Cerebellar nuclear complex (tissue), 1 donor: ENCODE measurements at places on chromosomes 2 and 18.

DNA sequence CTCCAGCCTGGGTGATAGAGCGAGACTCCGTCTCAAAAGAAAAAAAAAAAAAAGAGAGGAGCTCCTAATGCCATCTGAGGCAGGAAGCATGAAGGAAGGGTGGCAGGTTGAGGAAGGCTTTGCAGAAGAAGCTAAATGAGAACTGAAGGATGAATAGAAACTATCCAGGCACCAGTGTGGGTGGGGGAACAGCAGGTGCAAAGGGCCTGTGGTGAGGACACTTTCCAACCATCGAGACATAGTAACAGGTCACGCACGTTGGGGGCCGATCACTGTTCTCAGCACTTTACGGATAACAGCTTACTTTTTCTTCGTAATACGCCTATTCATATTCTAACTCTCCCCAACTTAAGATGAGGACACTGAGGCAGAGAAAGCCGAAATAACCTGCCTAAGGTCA is 58.4 kb downstream of the NGEF start:
- DNase-seq = no peak

- DNase-seq = no peak
These were observed 571.0 kb upstream of the SALL3 start for GRCh38 chr18:78408623-78409022.

DNA sequence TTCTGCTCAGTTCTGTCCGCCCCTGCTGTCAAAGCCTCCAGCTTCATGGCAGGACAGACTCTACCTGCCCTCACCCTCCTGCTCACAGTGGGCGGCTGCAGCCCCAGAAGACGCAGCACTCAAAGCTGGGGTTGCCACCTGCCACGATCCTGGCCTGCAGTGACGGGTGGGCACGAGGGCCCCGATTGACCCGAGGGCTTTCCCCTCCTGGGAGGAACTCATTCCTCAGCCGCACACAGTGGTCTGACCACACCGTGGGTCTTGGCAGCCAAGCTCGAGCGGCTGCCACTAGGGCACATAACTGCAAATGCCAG is 47.1 kb downstream of the HS6ST1 start:
- DNase-seq = no peak

DNA sequence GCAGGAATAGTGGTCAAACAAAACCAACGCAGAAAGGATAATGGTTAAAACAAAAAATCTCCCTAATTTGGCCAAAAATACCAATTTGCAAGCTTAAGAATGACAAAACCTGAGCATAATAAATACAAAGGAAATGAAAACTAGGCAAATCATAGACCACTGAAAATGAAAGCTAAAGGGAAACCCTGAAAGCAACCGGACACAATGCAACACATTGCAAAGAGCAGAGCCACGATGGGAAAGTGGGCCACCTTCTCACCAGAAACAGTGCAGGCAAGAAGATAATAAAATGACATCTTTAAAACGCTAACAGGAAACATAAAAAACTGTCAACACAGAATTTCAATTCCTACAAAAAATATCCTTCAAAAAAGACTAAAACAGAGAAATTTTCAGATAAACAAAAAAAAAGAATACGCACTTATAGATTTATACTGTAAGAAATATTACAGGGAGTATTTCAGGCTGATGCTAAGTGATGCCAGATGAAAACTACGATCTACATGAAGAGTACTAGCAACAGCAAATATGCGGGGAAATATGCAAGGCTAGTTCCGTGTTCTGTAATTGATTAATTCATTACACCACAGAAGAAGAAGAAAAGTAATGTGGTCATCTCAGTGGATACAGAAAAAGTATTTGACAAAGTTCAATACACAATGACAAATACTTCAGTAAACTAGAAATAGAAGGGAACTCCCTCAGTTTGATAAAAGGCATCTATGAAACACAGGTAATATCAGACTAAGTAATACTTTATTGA is 239.5 kb downstream of the L3MBTL4 start:
- DNase-seq = no peak

GRCh38 chr2:101435001-101435862 is 39.7 kb downstream of the RFX8 start:
- DNase-seq = no peak

- no peak for DNase-seq
These were observed 15.0 kb downstream of the GPR55 start for GRCh38 chr2:230909841-230910545.

- peak; percentile 6 for DNase-seq
These were observed 63.0 kb downstream of the TANK start for GRCh38 chr2:161223139-161223732.

- DNase-seq = no peak
These were observed 9.7 kb downstream of the CAMKMT start for GRCh38 chr2:44371445-44371844.

GRCh38 chr18:77071711-77072292 is 60.8 kb downstream of the MBP start:
- no peak for DNase-seq

GRCh38 chr2:28401411-28401810 is 8.8 kb downstream of the FOSL2 start:
- no peak for DNase-seq

- DNase-seq = no peak
These were observed 2.0 kb downstream of the KCNF1 start for GRCh38 chr2:10913501-10914271.

DNA sequence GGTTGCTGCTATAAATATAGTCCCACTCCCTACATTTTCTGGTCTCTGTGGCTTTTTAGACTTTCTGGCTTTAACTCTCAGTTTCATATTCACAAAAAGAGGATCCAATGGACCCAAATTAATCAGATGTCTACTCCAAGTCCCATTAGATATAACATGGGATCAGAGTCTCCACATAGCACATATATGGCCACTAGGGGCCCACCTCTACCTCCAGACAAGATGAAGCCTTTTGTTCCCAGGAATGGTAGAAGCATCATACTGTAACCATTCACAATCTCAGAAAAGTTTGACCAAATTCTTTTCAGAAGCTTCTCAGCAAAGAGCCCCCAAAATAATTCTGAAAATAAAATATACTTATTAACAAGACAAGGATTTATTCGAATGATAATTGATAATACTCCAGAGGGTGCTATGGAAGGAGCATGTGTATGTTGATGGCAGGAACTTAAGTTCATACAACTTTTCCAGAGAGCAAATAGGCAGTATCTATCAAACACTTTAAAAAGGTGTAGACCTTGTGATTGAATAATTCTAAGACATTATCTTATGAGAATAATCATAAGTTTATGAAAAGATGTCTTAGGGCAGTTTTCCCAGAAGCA is 382.3 kb upstream of the CRIM1 start:
- no peak for DNase-seq

DNA sequence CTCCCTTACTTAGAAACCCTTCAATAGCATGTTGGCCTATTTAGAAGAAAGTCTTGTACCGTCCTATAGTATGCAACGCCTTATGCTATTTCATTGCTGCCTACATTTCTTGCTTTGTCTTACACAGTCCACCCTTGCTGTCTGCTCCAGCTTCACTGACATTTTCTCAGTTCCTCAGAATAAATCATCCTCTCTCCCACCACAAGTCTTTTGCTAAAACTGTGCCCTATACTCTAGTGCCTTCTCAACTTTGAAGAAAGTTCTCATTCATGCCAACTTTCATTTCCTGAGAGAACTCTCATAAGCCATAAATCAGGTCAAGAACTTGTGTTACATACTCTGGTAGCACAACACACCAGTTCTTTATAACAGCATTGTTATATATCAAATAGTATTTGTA is 54.3 kb upstream of the COL3A1 start:
- no peak for DNase-seq

- no peak for DNase-seq
These were observed 898.6 kb upstream of the KLHL29 start for GRCh38 chr2:22486343-22486742.

DNA sequence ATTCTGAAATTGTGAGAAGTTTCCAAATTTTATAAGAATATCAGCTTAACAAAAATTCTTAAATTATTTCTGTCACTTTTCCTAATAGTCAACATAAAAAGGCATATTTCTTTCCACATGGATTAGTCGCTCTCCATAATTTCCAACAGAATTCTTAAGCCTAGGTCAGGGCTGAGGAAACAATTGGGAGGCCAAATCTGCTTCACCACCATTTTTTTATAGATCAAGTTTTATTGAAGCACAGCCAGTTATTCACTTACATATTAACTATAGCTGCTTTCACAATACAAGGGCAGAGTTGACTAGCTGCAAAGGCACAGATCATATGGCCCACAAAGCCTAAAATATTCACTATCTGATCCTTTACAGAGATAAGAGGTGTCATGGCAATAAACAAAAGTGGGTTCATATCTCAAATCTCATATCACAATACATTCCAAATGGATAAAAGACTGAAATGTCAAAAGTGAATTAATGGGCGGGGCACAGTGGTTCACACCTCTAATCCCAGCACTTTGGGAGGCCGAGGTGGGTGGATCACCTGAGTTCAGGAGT is 18.7 kb downstream of the MEMO1 start:
- no peak for DNase-seq

GRCh38 chr18:2981212-2981728 is 31.7 kb downstream of the LPIN2 start:
- no peak for DNase-seq

- no peak for DNase-seq
These were observed 109.5 kb downstream of the MAIP1 start for GRCh38 chr2:200064879-200065278.

- DNase-seq = no peak
These were observed 555.2 kb upstream of the FANCL start for GRCh38 chr2:58796239-58796910.

DNA sequence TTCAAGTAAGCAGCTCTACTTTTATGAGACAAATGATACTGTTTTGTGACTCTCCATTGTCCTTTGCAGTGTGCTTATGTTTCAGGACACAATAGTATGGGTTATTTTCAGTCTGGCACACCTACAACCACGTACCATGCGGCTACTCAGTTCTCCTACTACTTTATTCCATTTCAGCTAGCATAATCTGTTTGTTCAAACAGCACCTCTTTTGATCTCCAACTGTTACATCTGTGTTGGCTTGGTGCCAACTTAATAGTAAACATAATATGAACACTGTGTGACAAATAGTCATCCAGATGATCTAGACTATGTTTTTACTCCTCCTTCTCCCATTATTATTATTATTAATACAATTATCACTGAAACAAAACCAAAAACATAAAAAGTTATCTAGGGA is 40.5 kb downstream of the MYO3B start:
- no peak for DNase-seq

DNA sequence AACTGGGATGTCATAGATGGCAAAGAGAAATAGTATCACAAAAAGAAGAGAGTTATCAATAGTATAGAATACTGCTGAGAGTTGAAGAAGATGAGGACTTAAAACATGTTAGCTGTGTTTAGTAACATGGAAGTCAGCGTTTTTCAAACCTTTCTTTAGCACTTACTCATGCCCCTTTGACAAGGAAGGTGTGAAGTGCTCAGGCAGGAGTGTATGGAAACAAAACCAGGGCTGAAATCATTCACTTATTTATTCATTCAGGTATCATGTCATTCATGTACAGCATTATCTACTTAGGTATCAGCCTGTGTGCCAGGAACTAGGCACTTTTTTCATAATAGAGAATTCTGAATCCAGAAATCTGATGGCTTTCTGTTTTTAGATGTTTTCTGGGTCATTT is 27.2 kb downstream of the CD28 start:
- no peak for DNase-seq

DNA sequence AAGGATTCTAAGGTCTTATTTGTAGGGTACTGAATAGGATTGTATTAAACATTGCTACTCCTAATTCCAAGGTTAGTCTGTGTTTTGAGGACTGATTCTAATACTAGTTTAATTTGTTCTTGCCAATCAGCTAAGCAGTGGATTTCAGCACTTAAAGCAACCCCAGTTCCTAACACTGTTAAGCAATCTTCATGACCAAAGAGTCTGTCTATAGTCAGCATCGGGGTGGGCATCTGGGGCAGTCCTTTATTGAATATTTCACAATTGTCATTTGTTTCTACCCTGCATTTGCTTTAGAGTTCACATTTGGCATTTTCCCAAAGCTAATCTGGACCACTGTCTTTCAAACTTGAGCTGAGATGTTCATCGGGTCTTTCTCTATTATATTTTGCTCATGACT is 248.0 kb upstream of the TANK start:
- no peak for DNase-seq

- DNase-seq = no peak
These were observed 88.0 kb downstream of the LTBP1 start for GRCh38 chr2:33034784-33035183.

GRCh38 chr2:207040696-207041095 is 101.4 kb downstream of the CPO start:
- no peak for DNase-seq

DNA sequence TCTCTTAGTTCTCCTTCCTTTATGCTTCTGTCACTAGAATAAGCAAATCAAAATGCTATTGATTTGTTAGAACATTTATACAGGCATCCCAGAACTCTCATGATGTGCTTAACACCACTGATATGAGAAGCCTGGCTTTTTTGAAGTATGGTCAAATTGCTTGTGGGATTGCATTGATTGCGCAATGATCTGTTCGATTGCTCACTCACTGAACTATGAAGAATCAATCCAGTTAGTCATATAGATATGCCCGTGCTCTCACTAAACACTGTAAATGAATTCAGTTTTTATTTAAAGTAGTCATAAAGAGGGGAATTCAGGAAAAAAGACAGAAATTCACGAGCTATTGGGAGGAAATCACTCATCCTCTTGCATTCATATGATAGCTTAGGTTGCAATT is 1237.8 kb downstream of the SUCLG1 start:
- no peak for DNase-seq

- DNase-seq = no peak
These were observed 134.5 kb downstream of the NAPG start for GRCh38 chr18:10660179-10660884.

GRCh38 chr18:32152705-32153448 is 37.0 kb upstream of the MEP1B start:
- no peak for DNase-seq

DNA sequence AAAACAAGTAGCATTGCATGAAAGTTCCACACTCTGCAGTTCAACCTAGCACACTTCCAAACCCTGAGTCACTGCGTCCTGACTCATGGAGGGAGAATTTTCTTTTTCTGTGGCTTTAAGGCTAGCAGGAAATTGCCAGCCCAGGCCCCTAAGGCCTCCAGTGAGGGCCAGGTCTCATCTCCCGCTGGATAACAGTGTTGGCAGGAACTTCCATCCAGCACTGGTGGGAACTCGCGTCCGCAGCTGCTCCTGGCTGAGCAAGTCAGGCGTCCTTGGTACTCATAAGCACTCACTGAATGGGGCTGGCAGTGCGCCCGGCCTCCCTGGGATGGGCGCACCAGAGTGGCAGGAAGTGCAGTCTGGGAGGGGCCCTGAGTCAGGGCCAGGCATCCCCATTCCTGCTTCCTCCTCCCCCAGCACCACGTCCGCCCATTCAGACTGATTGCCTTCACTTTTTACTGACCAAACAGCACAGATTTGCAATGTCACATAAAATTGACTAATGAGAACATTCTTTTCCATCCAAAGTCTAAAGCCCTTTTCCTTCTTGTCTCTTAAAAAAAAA is 14.3 kb downstream of the MALL start:
- no peak for DNase-seq
